ENCODE measurements at places on chromosomes 1 and 21.

- no peak for DNase-seq
- peak overlapping the region; percentile 71 for H3K27ac ChIP-seq
- no peaks in the 10 kb centered on the region for H3K36me3 ChIP-seq
These were observed 514 bp downstream of the AGL start for GRCh38 chr1:99850459-99851291.

DNA sequence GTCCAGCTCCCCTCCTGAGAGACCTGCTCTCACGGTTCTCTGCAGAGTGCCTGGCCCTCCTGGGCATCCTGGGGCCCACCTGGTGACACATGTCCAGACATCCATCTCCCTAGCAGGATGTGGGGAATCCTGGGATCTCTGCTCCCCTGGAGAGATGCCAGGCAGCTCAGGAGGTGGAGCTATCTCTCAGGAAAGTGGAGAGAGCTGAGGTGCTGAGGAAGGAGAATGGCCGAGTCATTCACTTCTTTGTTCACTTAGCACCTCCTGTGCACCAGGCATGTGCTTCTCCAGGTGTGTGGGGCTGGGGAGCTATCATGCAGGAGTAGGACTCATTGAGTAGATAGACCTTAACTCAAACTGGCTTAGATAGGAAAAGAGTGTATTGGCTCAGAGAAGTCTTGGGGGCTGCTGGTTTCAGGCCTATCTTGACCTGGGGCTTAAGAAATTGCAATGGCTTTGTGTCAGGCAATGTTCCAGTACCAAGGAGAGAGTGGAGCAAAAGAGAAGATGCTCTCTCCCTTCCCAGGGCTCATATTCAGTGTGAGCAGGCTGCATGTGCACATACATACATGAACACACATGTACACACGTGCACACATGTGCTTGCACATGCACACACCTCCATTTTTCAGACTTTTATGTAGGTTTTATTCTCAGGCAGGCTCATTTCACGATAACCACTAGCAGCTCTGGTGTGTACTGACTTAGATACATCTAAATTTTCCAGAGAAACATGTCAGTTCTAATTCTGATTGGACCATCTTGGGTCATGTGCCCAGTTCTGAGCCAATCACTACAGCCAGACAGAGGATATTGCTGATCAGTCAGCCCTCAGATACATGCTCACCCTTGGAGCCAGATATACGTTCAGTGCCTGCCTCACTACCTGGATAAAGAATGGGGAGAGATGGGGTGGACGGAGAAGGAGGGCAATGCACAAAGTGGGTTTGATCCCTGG, 437.6 kb downstream of the PTPRU start:
- no peak overlapping the region for H3K4me3 ChIP-seq
- peaks cover 25% of the 10 kb centered on the region for H3K27me3 ChIP-seq
- no peak for DNase-seq
- no peaks in the 10 kb centered on the region for H3K36me3 ChIP-seq

GRCh38 chr21:27450216-27450615, 483.3 kb upstream of the ADAMTS5 start:
- no peaks in the 10 kb centered on the region for H3K27me3 ChIP-seq
- no peak overlapping the region for H3K4me3 ChIP-seq
- no peaks in the 10 kb centered on the region for H3K4me1 ChIP-seq
- H3K36me3 ChIP-seq = no peaks in the 10 kb centered on the region
- DNase-seq = no peak

DNA sequence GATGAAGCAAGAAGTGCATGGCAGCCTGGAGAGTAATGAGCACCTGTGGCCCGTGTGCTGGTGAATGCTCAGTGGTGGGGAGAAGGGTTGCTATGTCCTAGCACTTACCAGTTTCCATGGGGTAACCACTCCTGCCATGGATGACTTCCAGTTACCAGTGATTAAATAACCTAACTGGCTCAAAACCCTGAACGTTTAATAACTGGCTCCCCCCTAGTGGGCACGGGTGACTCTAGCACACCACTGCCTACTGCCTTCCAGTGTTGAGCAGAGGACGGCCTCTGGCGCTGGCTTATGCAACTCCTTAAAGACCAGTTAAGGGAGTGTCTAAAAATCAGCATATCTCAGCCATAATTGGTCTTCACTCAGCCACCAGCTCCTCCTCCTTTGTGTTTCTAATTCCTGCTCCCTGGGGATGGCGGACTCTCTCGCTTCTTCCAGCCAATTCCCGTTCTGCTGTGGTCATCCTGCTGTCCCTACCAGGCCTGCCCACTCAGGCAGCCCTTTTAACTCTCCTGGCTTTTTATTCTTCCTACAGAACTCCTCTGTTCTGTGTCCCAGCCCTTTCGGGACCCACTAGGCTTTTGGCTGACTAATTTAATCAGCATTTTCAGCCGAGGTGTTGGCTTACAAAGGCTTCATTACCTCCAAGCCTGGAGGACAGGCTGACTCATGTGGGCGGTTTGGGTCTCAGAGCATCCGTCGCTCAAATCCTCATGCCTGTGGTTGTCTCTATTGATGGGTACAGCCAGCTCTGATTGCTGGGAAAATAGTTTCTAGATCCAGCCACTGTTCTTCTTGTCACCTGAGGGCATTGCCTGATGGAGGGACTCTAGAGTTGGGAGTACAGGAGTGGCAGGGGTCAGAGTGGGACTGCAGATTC, 332.4 kb downstream of the CAMTA1 start:
- H3K4me3 ChIP-seq = no peak overlapping the region
- no peak for DNase-seq
- H3K27me3 ChIP-seq = peaks cover 12% of the 10 kb centered on the region

- no peak overlapping the region for H3K27ac ChIP-seq
- DNase-seq = no peak
- H3K27me3 ChIP-seq = no peaks in the 10 kb centered on the region
- H3K4me3 ChIP-seq = peak overlapping the region; percentile 11
These were observed 80.7 kb downstream of the NDUFS5 start for GRCh38 chr1:39106801-39107327.
